Fibroblast of upper back skin (primary cell): ENCODE measurements at places on chromosomes 3 and 15.
A peak's percentile ranks its signal among the peaks of the same experiment; 100 is the strongest.

DNA sequence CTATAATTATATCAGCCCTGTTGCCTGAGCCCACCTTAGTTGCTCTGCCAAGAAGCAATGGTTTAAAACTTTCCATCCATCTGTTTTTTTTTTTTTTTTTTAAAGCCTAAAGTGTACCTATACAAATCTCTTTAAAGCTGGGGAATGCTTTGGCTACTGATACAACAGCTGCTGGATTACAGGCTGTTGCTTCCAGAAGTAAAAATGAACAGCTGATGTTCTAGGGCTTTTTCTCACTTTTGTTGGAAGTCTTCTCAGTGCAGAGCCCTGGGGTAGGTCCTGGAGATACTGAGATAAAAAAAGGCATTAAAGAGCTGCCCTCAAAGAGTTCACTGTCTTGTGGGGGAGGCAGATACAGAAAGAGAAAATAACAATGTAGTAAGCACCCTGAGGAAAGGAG is 218.1 kb downstream of the NLGN1 start:
- no peak for DNase-seq

DNA sequence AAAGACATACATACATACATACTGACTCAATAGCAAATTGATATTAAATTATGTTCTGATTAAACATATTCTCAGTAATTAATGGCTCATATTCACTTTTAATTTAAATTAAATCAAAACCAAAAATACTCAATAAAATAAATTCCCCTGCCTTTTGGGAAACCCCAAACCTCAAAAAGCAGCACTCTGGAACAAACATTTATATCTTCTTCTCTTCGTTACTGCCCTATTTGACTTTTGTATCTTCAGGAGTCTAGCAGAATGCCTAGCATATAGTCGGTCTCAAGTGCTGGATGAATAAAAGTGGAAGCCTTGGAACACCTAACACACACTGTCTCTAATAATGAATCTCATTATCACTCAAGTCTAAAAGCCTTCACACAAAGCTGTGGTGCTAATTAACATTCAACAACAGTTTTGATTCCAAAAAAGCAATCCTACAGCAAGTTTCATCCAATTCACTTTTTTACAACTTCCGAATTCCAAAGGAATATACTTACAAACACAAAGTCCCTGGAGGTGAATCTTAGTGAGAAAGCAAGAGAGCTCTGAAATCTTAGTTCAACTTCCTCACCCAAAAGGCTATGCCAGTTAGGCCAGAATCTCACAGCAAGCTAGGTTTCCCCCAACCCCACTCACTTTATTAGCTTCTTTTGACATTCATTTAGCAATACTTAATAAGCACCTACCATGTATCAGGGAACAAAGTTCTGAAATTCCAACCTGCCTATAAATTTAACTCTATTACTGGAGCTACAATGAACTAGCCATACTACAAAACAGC is 35.0 kb downstream of the GSK3B start:
- no peak for DNase-seq

- DNase-seq = peak; percentile 81
Observed at GRCh38 chr3:151015767-151016477, 43.4 kb upstream of the CLRN1 start.

- DNase-seq = no peak
Observed at GRCh38 chr3:9196020-9196419, 53.4 kb downstream of the SRGAP3 start.

DNA sequence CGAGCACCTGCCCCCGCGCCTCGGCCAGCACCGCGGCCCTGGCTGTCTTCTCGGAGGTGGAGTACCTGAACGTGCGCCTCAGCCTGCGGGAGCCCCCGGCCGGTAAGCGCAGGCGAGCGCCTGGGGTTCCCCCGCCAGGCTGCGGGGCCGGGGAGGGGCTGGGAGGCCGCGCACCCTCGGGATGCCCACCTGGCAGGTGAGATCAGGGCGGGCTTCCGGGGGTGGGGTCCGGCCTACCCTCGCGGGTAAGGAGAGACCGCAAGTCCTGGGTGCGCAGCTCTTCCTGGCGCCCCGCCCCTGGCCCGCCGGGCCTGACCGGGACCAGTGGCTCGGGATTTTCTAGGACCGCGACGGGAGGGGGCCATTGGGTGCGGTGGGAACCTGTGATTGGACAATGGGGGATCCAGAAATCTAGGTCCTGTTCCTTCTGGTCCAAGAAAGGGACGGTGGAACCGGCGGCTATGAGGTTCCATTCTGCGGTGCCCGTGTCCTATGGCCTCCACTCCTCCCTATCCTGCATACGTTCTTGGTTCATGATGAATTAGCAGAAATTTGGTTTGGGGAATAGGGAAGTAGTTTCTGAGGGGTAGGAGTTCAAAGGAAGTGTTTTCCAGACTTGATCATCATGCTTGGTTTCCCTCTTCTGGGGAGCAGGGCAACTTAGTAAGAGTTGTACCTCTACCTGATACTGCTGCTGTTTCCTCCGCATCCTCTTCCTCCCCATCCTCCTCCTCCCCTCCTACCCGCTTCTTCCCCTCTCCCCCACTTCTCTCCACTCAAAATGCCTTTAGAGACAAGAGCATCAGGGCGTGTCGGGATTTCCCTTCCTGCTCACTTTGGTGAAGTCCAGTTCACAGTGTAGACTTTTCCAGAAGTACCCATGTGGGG is 808 bp downstream of the ARRDC4 start:
- DNase-seq = no peak

DNA sequence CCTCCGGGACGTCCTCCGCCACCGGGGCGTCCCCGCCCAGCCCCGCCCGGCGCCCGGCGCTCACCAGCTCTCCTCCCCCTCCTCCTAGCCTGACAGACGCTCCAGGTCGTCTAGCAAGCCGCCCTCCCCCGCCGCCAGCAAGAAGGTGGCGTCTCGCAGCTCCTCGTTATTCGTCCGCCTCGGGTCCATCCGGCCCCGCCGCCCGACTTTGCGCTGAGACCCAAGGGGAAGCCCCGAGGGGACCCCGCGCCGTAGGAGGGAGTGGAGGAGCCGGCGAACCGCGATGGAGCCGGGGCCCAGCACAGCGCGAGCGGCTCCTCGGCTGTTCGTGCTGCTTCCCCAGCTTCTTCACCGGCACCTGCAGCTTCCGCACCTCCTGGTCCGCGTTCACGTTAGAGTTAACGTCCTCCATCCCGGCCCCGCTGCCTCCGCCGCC is 26.3 kb upstream of the MTHFS start:
- DNase-seq = peak; percentile 20

GRCh38 chr15:81910355-81911021 is 135.3 kb downstream of the MEX3B start:
- DNase-seq = no peak

DNA sequence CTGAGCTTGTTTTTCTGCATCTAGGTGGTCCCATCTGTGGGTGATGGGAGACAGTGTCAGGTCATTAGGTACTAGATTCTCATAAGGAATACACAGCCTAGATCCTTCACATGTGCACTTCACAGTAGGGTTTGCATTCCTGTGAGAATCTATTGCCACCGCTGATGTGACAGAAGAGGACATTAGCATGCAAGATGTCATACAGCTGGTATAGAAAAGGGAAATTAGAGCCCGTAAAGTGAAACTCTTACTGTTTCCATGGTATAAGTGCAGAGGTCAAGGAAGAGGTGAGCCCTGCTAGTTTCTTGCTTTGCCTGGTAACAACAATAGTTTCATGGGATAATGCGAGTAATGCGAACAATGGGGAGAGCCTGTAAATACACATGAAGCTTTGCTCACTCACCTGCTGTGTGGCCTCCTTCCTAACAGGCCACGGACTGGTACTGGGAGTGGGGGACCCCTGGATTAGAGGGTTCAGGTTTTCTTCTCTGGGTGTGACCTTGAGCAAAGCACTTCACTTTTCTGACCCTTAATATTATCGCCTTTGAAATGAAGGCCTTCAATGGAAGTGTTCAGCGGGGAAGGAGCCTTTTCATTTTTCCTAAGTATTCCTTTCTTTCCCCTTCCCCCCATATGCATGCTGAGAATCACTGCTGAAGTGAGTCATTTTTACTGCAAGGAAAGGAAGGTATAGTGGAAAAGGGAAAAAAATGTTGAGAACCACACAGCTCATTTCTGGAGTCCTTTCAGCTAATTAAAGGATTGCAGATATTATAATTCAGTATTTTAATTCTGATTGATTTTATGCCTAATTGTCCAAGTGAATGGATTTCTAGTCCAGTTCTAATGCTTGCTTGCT is 286.4 kb downstream of the UBE2E2 start:
- DNase-seq = peak; percentile 50

- no peak for DNase-seq
Observed at GRCh38 chr15:95325763-95326404, 1004.6 kb upstream of the NR2F2 start.

- DNase-seq = no peak
Observed at GRCh38 chr3:71784201-71784913, 591 bp downstream of the PROK2 start.

- DNase-seq = no peak
Observed at GRCh38 chr3:5579946-5580345, 392.4 kb downstream of the EDEM1 start.

DNA sequence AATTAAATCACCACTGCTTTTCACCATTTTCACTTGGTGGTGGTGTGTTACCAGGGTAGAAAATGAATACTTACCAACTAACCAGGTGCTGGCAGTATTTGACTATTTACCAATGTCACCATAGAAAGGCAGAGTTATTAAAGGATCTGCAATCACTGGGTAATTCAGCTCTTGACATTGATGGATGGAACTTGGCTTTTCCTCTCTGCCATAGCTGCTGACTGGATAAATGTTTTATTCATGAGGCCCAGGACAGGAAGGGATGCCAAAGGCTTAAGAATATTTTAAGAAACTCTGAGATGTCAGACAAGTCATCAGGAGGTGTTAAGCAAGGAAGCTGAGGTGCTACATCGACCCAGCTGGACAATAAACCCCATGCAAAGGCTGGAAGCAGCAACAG is 495.5 kb upstream of the CFAP20DC start:
- peak; percentile 22 for DNase-seq

DNA sequence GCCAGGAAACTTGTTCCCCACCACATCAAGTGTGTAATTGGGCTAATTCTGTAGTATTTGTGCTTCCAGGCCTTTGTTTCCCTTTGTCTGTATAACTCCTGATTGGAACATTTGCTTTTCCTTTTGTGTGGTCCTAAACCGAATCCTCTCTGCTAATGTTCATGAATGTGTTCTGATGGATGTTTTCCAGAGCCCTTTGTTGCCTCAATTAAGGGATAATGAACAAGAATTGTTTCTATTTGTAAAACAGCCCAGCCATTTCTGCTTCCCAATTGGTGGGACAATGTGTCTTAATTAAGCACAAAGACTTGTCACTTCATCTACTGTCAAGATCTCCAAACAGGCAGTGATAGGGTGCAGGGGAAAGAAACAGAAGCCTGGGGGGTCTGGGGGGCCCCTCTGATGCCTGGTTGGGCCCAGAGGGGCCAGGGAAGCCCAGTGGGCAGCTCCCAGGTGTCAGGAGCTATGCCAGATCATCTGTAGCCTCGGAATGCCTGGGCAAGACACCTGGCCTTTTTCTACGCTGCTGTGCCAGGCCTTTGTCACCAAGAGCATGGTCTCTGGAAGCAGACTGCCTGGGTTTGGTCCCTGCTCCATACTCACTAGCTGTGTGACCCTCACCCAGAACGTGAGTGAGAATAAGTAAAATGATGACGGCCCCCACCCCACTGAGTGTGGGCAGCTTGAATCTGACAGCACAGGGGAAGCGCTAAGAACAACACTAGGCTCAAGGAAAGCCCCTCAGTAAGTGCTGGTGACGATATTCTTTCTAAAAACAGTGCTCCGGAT is 116.6 kb upstream of the PRR20G start:
- no peak for DNase-seq

DNA sequence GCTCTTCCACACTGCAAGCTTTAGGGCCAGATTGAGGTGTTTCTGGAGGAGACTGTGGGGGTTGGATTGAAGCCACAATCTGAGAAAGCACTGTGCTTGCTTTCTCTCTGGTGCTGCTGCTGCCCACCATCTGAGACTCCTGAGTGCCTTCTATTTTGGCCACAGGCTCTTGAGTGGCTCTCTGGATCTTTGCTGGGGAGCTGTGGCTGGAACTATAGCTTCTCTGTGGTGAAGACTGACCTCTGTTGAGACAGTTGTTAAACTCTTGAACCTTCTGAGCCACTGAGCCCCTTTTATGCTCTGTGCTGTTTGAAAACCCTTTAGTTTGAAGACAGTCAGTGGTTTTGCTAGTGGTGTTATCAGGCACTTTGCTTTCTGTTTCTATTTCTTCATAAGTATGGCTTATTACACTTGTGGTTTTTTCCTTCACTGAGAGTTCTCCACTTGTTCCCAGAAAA is 108.7 kb upstream of the TSPAN3 start:
- DNase-seq = no peak

GRCh38 chr3:124582621-124583395 is 147.4 kb upstream of the UMPS start:
- no peak for DNase-seq

DNA sequence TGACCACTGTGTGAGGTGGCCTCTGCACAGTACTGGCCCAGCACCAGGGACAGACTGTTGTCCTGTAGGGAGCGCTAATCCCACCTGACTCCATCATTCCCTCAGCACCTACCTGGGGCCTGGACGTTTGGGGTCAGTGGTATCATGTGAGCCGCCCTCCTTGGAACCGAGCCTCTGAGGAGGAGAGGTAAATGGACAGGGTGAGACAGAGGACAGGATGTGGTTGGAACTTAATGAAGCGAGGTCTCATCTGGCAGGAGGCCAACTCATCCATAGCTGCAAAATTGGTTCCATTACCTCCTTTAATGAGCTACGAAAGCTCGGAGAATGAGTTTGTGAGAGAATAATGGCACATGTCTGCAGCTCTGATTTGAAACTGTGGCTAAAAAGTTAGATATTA is 13.9 kb downstream of the MAPKAPK3 start:
- DNase-seq = peak; percentile 43
